SK-N-SH treated with all-trans-retinoic acid at 6 μM for 48 hours (cell line): ENCODE measurements at places on chromosomes 6 and 20.
A peak's percentile ranks its signal among the peaks of the same experiment; 100 is the strongest.

DNA sequence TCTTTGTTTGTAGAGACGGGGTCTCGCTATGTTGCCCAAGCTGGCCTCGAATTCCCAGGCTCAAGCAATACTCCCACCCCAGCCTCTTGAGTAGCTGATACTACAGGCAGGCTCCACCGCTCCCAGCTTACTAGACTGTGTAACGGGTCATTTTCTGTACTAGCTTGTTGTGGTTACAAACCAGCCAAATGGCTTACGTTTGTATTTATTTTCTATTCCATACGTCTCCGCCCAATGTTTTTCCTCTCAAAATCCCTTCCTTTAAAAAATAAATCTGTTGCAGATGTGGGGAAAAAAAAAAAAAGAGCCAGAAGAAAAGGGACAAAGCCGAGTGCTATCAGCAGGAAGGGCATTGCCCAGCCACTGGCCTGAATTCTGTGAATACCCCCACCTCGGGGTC lies 41.6 kb downstream of the PRND start:
- ATAC-seq, result no peak

GRCh38 chr6:35311390-35312075 lies 13.9 kb downstream of the DEF6 start:
- ATAC-seq, result no peak

DNA sequence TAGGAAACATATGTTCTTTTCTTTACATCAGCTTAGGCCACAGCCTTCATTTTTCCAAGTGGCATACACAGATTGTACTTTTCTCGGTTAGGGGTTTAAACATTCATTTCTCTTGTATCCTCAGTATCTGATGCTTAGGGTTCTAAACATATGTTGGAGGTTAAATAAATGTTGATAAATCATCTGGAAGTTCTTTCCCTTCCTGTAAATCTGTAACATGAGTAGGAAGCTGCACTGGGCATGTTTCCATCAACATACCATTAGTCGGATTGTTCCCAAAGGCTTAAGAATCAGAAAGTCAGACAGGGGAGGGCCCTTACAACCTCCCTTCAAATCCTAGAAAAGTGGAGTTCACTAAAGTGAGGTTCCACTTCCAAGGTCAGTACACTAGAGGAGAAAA lies 54.8 kb upstream of the BCLAF1 start:
- ATAC-seq, result peak; percentile 92

- no peak for ATAC-seq
Measured at GRCh38 chr6:18893540-18894269, 506.6 kb downstream of the RNF144B start.

GRCh38 chr6:143642403-143642802 lies 35.4 kb upstream of the PHACTR2 start:
- ATAC-seq, result no peak

- ATAC-seq, result no peak
Measured at GRCh38 chr6:142531727-142532126, 229.9 kb downstream of the ADGRG6 start.

- ATAC-seq, result no peak
Measured at GRCh38 chr6:49553384-49553783, 2.9 kb downstream of the C6orf141 start.

DNA sequence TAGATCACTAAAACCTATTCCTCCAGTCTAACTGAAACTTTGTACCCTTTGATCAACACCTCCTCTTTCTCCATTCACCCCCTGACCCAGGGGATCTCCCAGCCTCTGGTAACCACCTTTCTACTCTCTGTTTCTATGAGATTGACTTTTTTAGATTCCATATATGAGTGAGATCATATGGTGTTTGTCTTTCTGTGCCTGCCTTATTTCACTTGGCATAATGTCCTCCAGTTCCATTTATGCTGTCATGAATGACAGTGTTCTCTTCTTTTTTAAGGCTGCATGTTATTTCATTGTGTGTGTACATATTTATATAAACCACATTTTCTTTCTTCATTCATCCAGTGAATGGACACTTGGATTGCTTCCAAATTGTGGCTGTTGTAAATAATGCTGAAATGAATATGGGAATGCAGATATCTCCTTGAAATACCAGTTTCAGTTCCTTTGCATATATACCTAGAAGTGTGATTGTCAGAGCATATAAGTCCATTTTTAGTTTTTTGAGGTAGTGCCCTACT lies 57.7 kb downstream of the DHX35 start:
- no peak for ATAC-seq

- ATAC-seq, result no peak
Measured at GRCh38 chr6:138592749-138593123, 93.4 kb upstream of the NHSL1 start.

GRCh38 chr6:5657684-5658430 lies 348.9 kb downstream of the NRN1 start:
- no peak for ATAC-seq

DNA sequence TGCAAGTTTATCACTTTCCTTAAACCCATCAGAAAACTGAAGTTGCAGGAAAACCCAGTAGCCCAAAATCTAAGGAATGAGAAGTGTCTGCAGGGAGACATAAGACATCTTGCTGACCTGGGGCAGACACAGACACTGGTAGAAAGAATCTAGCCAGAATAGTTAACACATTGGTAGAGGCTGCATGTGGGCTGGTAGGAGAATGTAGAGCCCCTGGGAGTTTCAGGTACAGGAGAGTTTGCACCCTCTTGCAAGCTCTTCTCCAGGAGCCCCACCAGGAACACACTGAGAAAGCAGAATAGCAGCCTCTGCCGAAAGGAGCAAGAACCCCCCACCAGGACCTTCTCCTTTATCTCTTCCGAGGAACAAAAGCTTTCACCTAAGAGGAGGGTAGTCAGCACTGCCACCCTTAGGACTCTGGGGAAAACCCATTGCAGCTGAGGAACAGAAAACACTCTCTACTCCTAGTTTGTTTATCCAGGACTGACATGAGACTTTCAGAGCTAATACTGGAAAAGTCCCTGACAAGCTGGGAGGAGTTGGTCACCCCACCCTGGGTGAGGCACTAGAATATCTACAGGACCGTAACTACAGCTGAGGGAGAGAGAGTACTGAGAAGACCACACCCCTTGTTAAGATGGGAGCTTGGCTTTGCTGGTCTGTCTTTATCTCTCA lies 10.5 kb upstream of the OGFRL1 start:
- no peak for ATAC-seq

DNA sequence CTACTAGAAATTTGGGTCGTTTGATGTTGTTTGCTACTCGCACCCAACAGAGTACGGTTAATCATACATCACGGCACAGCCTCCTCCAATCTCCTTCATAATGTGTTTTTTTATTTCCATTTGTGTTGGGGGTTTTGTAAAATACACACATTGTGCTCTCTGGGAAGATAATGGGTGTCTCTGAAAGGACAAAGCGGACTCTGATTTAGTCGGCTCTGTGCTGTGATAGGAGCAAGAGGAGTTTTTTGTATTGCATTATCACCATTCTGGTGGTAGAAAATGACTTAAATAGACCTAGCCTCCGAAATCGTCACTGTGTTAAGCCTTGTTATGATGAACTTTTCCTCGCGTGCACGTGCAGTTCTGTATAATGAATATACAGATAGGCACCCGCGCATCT lies 196.3 kb downstream of the CDH4 start:
- ATAC-seq, result no peak

DNA sequence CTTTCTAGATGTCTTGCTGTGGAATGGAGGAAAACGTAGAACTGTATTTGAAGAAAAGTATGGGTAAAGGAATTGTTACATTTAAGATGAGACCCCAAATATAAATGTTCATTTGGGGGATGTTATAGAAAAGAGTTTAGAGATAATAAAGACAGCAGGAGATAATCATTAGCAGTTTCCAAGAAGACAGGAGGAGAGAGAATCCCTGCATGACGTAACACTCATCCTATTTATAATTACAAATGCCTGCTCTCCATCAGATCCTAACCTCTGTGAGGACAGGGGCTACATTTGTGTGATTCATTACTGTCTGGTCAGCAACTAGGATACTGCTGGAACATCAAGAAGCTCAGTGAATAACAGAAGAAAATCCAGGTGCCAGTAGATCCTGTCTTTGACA lies 133.0 kb upstream of the HDDC2 start:
- ATAC-seq, result no peak

DNA sequence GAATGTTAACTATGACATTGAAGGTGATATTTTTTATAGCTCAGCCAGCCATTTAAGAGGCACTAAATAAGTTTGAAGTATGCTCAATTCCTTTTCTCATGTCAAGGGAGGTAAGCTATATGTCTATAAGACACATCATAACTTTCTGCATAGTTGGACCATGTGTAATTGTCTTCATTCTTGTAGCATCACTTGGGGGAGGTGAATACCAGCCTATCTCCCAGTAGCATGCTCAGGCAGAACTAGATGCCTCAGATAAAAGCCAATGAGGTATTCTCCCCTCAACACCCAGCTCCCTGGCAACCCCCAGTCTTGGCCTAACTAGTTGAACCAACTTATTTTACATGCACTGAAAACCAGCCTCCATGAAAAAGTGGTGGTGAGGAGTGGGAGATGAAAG lies 158.3 kb upstream of the JAG1 start:
- ATAC-seq, result no peak

DNA sequence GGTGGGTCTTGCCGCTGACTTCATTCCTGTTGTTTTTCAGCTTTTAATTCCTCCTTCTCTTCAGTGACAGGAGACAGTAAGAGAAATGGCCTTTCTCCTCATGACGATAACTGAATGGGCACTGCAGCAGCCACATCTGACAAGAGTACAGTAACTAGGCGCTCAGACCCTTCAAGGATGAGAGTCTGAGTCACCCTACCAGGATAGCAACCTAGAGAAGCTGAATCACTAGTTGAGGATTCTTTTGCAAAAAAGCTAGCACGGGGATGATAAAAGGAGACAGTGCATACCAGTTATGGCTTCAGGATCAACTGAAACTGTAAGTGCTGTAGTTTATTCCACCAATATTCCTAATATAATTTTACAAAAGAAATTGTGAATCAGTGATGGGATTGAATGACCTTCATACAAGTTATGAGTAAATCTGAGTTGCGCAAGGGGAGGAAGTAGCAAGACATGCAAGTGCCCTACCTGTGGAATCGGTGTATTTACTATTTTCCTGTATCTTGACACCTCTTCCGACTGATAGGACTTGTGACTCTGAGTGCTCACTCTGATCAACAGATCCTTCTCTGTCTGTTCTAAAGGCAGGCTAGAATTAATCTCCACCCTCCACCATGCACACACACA lies 161.8 kb upstream of the GRIK2 start:
- no peak for ATAC-seq
